Peyer's patch (tissue), 4 donors: ENCODE measurements at places on chromosomes 7 and 10. TPM values are rescaled to one million over a fixed set of nuclear protein-coding genes. Genes with fewer than 3 reads are reported as not detected.

The PRSS2 gene
- total RNA-seq = 191 TPM

The GIMAP7 gene
- 8.9 TPM for total RNA-seq

The TWIST1 gene
- not detected for total RNA-seq

The LEP gene
- not detected for total RNA-seq

- H3K27ac ChIP-seq = no peak overlapping the region
- H3K27me3 ChIP-seq = no peaks in the 10 kb centered on the region
- H3K4me3 ChIP-seq = no peak overlapping the region
- no peaks in the 10 kb centered on the region for H3K36me3 ChIP-seq
Measured at GRCh38 chr7:37344886-37345579, 103.6 kb downstream of the ELMO1 start.

DNA sequence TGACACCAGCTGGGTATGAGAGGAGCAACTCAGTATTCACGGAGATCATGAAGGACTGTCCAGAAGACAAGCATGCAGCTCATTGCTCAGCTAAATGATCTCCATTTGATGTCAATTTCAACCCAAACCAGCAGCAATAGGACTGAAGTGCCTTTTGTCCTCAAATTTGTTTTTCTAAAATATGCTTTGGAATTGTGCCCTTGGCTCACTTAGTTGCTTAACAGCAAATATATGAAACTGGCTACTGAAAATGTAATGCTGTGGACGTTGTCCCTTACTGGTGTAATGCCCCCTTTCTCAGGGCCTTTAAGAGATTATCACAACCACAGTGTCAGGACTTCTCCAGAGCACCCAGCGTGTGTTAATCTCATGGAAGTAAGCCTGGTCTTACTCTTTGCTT is 236.2 kb downstream of the SKIDA1 start:
- H3K4me1 ChIP-seq = no peaks in the 10 kb centered on the region
- H3K4me3 ChIP-seq = no peak overlapping the region
- no peak overlapping the region for H3K27ac ChIP-seq
- no peaks in the 10 kb centered on the region for H3K27me3 ChIP-seq
- no peak for DNase-seq

- no peak for DNase-seq
- no peaks in the 10 kb centered on the region for H3K36me3 ChIP-seq
- H3K4me1 ChIP-seq = no peaks in the 10 kb centered on the region
- H3K4me3 ChIP-seq = no peak overlapping the region
- no peak overlapping the region for H3K27ac ChIP-seq
Measured at GRCh38 chr7:158252837-158253669, 334.6 kb downstream of the PTPRN2 start.

DNA sequence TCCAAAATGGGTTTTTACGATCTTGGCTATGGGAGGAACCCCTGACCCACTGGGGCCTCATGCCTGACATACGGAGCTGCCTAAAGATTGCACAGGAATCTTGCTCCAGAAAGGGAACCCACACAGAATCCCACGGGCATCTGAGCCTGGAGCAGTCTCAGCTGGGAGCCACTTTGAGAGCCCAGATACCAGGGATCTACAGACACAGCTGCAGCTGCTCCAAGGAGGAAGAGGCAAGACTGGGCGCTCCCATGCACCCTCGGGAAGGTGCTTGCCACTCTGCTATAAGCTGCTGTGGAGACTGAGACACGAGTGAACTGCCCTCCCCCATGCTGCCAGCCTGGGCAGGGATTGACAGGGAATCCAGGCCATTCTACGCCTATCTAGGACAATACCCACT is 202.5 kb downstream of the REEP3 start:
- H3K4me3 ChIP-seq = no peak overlapping the region
- DNase-seq = no peak
- H3K4me1 ChIP-seq = no peaks in the 10 kb centered on the region
- H3K36me3 ChIP-seq = no peaks in the 10 kb centered on the region

- no peak for DNase-seq
- no peaks in the 10 kb centered on the region for H3K36me3 ChIP-seq
- no peak overlapping the region for H3K4me3 ChIP-seq
- no peaks in the 10 kb centered on the region for H3K27me3 ChIP-seq
- peaks cover 9% of the 10 kb centered on the region for H3K4me1 ChIP-seq
- H3K27ac ChIP-seq = no peak overlapping the region
Measured at GRCh38 chr7:432933-433332, 86.7 kb downstream of the PDGFA start.

DNA sequence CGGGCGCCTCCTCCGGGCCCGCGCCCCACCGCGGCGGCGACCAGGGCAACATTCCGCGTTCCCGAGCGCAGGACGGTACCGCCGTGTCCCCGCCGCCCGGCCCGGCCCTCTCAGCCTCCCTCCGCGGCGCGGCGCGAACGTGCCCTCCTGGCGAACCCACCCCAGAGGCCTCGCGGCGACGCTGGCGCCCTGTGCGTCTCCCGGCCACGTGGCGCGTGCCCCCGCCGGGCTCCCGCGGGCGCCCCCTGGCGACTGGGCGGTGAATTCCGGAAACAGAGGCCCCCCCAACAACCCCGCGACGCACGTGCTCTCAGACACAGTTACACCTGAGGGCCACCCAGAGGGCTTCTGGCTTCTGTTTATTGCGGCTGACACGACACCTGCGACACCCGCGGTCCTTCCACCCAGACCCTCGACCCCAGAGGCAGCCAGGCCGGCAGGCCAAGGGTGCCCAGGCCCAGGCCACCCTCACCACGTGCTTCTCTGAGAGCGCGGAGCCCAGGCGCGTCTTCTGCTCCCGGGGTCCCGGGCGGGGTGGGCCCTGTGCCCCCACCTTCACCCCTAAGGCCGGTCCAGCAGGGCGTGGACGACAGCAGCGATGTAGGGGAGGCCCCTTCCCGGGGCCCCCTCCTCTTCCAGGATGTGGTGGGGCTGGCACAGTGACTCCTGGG is at the start of gene SAP25:
Gene SAP25 (minus strand): TSS at position 210 of the 671 bp plus-strand sequence. CDS start 158 bp downstream, at position 52.
- no peaks in the 10 kb centered on the region for H3K27me3 ChIP-seq
- H3K4me3 ChIP-seq = no peak within 1 kb of the TSS
- peaks cover 4% of the 10 kb centered on the region for H3K36me3 ChIP-seq
- H3K4me1 ChIP-seq = peaks cover 27% of the 10 kb centered on the region

GRCh38 chr10:119469846-119470245 is 72.7 kb downstream of the RGS10 start:
- no peaks in the 10 kb centered on the region for H3K36me3 ChIP-seq
- no peak overlapping the region for H3K4me3 ChIP-seq
- no peak overlapping the region for H3K27ac ChIP-seq
- no peaks in the 10 kb centered on the region for H3K27me3 ChIP-seq

DNA sequence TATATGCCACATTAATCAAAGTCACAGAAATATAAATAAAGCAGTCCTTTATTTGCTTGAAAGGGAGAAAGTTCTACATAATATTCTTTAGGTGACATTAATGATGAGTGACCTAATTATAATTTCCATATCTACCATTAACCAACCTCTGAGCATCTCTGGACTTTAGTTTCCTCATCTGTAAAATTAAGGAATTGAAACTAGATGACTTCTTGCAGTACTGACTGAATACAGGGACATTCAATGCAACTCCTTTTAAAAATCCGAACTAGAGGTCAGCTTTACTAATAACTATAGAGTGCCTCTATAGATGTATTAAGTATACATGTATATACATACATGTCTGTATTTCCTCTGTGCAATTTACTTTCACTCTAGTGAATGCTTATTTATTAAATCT is 3.9 kb downstream of the FMC1 start:
- DNase-seq = no peak
- H3K4me1 ChIP-seq = no peaks in the 10 kb centered on the region
- H3K36me3 ChIP-seq = peaks cover 30% of the 10 kb centered on the region
- H3K4me3 ChIP-seq = no peak overlapping the region
- H3K27ac ChIP-seq = no peak overlapping the region

GRCh38 chr10:122112625-122113160 is 123.7 kb downstream of the TACC2 start:
- H3K4me3 ChIP-seq = peak overlapping the region; percentile 36
- DNase-seq = no peak

DNA sequence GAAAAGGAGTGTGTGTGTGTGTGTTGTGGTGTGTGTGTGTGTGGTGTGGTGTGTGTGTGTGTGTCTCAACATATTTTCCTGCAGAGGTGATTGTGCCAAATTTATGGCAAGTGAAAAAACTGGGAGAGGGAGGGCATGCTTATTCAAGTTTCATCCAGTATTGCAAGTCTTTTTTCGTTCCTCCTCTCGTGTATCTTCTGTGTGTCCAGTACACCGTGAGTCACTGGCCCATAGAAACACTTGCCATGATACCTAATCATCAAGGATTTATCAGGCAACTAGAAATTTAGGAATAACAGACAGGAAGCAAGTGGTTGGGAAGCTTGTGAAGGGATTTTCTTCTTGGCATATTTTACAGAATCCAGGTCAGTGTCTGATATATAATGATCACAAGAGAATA is 820.5 kb downstream of the GATA3 start:
- no peak overlapping the region for H3K27ac ChIP-seq
- H3K4me1 ChIP-seq = no peaks in the 10 kb centered on the region
- DNase-seq = no peak
- no peak overlapping the region for H3K4me3 ChIP-seq
- H3K27me3 ChIP-seq = no peaks in the 10 kb centered on the region

GRCh38 chr10:62811159-62811875 is 4.8 kb downstream of the EGR2 start:
- H3K27ac ChIP-seq = no peak overlapping the region
- no peak overlapping the region for H3K4me3 ChIP-seq
- peaks cover 21% of the 10 kb centered on the region for H3K4me1 ChIP-seq
- H3K36me3 ChIP-seq = no peaks in the 10 kb centered on the region
- no peak for DNase-seq

GRCh38 chr10:6212806-6213205 is 10.1 kb downstream of the PFKFB3 start:
- no peaks in the 10 kb centered on the region for H3K4me1 ChIP-seq
- H3K27ac ChIP-seq = no peak overlapping the region
- no peak for DNase-seq

DNA sequence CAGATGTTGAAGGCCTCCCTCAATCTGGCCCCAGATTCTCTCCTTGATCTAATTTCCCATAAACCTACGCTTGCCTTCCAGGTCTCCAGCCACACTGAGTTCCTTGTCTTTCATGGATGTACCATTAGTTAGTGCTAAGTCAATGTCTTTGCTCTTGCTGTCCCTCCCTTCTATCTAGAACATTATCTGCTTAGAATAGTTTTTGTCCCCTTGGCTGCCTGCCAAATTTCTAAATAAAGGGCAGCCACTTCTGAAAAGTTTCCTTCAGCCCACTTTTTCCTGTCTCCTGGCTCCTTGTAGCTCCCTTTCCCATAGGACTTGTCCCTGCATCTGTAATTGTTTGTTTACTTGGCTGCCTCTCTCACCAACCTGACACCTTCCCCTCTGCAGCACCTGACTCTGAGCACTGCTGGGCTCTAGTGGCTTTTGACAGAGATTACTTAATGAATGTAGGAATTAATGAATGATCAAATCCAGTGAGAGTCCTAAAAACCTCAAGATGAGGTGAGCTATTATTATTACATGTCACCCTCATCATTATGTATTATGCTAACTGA is 58.3 kb downstream of the CXCL12 start:
- no peak overlapping the region for H3K4me3 ChIP-seq

- H3K27me3 ChIP-seq = no peaks in the 10 kb centered on the region
- H3K36me3 ChIP-seq = no peaks in the 10 kb centered on the region
- no peaks in the 10 kb centered on the region for H3K4me1 ChIP-seq
- no peak overlapping the region for H3K27ac ChIP-seq
- DNase-seq = no peak
Measured at GRCh38 chr7:105721571-105722104, 140.3 kb upstream of the EFCAB10 start.

GRCh38 chr10:87842220-87842641 is 21.1 kb downstream of the KLLN start:
- H3K27ac ChIP-seq = no peak overlapping the region
- peak; percentile 74 for DNase-seq
- no peaks in the 10 kb centered on the region for H3K27me3 ChIP-seq
- H3K4me3 ChIP-seq = no peak overlapping the region

DNA sequence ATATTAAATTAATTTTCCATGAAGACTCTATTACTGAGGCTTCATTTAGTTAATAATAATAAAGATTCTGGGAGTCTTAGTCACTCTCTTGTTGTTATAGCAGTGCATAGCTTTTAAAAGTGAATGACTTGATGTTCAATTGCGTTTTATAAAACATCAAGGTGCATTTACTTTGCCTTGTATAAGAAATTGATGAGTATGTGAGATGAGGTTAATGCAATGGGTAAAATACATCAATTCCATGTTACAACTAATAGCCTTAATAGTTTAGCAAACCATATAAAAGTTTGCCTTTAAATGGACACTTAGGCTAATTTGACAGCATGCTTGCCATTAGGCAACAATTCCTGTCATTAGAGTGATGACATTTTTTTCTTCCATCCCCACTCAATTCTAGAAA is 173.6 kb upstream of the TEX47 start:
- H3K4me3 ChIP-seq = no peak overlapping the region
- H3K27me3 ChIP-seq = no peaks in the 10 kb centered on the region
- H3K36me3 ChIP-seq = no peaks in the 10 kb centered on the region
- DNase-seq = no peak
- H3K4me1 ChIP-seq = no peaks in the 10 kb centered on the region

DNA sequence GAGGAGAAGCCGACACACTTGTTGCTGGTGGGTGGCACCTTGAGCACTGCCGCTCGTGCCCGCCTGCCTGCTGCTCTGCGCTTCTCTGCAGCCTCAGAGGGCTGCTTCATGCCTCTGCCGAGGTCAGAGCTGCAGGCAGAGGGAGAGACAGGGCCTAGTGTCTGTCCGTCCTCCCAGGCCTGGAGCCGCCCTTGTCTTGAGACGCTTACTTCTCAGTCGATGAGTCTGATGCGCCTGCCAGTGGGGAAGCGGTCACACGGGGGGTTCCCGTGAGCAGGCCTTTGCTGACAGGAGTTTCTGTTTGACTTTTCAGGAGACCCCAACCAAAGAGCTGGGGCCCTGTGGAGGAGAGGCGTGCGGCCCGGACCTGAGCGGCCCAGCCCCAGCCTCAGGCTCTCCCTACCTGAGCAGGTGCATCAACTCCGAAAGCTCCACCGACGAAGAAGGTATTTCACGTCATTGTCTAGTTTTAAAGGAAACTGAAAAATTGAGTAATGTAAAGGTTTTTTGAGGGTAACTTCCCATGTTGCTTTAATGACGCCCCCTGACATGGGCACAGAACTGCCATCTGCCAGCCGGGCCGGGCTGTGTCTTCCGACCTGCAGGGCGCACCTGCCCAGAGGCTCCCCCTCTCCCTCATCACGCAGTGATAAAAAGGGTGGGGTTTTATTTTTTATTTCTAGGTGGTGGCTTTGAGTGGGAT is 7.8 kb upstream of the BHLHA15 start:
- no peak overlapping the region for H3K4me3 ChIP-seq
- H3K27me3 ChIP-seq = no peaks in the 10 kb centered on the region
- DNase-seq = peak; percentile 36
- H3K27ac ChIP-seq = peak overlapping the region; percentile 34
